NCI-H1105 treated with DMSO at 0.1 percent for 48 hours (cell line): ENCODE measurements at places on chromosomes 5 and 9.

DNA sequence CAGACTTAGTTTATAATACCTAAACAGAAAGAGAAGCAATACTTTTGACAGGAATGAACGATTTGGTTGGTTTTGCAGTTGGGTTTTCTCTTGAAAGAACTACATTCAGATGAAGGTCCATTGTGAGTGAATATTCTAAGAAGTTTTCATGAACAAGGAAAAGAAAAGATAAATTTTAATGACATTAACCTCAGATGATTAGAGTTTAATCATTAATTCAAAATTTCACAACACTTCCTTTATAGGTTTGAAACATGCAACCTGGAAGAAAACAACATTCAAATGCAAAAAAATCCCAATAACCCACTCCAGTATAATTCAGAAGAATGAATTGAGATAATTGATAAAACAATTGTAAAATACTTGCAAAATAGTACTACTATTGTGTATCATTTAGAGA, 23.8 kb downstream of the EQTN start:
- DNase-seq = no peak

DNA sequence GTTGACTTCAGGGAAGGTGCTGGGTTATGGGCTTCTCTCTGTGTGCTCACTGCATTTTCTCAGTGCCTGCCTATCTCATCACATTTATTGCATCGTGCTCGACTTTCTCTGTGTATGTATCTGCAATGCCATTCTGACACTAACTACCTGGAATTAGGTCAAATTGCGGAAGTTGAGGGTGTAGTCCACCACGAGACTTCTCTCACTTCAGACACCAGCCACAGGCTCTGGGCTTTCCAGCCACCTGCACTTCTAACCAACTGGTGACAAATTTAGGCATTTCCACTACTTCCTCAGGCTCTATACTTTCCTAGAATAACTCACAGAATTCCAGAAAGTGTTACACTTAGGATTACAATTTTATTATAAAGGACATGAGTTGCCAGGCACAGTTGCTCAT, 188.6 kb upstream of the ZNF608 start:
- DNase-seq = no peak

- DNase-seq = no peak
These were observed 125.0 kb downstream of the EPB41L4A start for GRCh38 chr5:112294126-112294525.

- DNase-seq = no peak
These were observed 104.8 kb upstream of the CD180 start for GRCh38 chr5:67301285-67301903.

DNA sequence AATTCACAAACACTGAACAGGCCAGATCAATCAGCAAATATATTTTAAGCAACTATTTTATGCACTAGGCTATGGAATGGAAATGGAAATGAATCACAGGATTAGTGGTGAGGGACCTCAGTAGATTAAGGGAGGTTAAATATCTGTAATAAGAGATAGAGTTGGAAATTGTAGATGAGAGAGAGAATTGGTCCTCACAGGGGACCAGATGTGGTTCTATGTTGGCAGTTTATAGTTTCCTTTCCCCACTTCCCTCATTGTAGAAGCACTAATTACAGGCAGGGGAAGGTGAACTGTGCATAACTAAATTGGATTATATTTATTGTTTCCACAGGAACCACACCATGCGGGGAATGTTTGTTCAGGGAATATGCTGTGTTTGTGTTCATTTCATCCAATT, 496.2 kb downstream of the ARHGEF28 start:
- no peak for DNase-seq

DNA sequence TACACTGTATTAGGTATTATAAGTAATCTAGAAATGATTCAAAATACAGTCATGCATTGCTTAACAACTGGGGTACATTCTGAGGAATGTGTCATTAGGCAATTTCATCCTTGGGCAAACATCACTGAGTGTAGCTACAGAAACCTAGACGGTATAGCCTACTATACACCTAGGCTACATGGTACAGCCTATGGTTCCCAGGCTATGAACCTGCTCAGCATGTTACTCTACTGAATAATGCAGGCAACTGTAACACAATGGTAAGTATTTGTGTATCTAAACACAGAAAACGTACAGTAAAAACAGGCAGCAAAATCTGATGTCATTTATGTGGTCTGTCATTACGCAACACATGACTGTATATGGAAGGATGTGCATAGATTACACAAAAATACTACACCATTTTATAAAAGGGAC, 96.8 kb downstream of the RAPGEF6 start:
- DNase-seq = no peak

DNA sequence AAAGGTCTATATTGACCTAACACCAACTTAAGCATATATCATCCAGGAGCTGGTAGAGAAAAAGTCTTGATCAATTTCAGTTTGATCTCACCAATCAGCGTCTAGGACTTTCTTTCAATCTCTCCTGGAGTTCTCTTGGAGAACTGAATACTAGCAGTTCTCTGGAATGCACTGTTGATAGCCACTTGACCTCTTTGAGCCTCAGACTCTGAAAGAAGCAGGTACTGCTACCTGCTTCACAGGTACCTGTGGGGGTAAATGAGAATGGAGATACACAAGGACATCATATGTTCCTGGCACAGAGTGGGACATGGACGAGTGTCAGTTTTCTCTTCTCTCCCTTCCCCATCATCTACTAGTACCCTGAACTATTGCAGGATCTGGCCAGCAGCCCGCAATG, 16.0 kb downstream of the CMYA5 start:
- DNase-seq = no peak

GRCh38 chr5:171387970-171388815, 544 bp downstream of the NPM1 start:
- DNase-seq = peak; percentile 13

DNA sequence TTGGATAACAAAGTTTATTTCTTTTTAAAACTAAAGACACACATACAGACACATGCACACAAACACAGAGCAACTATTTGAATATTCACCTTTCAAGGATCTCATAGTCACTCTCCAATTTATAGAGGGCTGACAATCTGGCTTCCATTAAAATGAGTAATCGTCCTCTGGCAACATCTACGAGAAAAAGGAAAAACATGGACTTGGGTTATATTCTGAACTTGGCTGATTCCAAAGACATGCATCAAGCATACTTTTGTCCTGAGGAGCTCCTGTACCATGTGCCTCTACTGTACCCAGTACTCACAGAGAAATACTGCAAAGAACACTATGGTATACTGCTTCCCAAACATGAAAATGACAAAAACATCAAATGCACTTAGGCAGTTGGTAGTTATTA, 15.4 kb downstream of the IARS1 start:
- no peak for DNase-seq

DNA sequence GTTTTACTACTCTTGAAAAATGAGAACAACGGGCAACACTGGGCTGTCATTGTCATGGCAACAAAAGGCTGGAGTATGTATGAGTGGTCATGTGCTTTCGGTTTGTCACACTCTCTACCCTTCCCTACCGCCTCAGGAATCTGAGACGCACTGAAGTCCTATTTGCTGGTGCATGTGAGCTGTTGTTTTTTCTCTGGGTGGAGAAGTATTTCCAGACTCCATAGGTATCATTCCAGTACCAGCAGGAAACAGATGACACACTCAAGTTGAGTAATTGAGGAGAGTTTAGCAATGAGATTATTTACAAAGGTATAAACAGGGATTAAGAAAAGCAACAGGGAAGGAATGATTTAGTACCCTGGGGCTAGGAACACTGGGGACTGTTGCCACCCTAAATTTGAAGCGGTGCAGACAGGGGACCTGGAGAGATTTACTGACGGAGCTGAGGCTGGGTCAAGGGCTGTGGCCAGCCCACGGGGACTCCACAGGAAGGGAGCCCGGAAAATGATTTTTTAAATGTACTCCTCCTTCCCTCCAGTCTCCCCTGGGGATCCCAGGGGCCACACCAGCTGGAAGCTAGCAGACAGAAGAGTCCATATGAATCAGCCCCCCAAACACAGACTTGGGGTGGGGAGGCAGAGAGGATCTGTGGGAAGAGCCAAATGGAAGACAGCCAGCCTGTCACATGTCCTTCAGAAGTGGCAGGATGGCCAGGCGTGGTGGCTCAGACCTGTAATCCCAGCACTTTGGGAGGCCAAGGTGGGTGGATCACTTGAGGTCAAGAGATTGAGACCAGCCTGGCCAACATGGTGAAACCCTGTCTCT, 13.2 kb upstream of the ZBTB43 start:
- no peak for DNase-seq

- DNase-seq = no peak
These were observed 229.7 kb downstream of the ROR2 start for GRCh38 chr9:91720313-91720712.

DNA sequence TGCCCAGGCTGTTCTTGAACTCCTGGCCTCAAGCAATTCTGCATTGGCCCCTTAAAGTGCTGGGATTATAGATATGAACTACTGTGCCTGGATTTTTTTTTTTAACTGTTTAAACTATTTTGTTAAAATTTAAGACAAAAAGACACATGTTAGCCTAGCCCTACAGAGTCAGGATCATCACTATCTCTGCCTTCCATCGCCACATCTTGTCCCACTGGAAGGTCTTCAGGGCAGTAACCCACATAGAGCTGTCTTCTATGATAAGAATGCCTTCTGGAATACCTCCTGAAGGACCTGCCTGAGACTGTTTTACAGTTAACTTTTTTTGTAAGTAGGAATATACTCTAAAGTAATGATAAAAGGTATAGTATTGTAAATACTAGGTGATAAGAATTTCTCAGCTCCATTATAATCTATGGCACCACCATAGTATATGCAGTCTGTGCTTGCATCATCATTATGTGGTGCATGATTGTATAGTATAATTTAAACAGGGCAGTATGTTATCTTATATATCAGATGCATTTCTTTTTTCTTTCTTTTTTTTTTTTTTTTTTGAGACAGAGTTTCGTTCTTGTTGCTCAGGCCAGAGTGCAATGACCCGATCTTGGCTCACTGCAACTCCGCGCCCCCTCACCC, 52.7 kb downstream of the DENND4C start:
- DNase-seq = no peak

- no peak for DNase-seq
These were observed 3.7 kb upstream of the GPX3 start for GRCh38 chr5:151016700-151017099.

DNA sequence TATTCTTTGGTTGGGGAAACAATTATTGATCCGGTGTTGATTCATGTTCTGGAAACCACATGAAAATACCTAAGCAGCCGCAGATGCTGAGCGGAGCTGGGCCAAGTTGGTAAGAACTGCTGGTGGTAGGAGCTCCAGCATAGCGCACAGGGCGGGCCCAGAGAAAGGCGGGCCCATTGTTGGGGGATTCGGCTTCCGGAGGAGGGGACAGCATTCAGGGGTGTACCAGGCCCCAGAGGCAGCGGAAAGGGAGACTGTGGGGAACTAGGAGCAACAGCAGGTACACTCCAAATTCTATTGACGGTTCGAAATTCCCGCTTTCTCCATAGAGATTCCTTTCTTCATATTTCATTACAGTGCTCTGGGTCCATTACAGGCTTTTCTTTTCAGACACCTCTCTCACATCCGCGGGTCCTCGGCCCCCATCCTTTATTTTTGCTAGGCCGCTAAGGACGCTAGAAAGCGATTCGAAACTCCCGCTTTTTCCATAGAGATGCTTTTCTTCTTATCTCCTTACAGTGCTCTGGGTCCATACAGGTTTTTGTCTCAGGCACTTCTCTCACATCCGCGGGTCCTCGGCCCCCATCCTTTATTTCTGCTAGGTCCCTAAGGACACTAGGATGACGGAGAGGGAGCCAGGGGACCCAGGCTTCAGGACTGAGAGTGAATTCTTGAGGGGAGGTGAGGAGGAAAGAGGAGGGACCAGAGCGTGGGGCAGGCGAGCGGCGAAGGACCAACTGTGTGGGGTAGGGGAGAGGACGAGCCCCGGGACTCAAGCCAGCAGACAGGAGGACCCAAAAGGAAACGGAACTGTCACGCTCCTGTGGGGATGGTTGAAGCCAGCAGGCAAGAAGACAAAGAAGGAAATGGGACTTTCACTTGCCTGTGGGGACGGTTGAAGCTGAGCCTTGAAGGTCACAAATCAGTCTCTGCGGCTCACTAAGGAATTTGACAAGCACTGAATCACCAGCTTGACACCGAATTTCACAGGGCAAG, at the start of gene CCDC152:
CCDC152 (plus strand) TSS at position 213 of the 996 bp plus-strand sequence. CDS start 2,304 bp downstream, outside the sequence.
- DNase-seq = no peak

DNA sequence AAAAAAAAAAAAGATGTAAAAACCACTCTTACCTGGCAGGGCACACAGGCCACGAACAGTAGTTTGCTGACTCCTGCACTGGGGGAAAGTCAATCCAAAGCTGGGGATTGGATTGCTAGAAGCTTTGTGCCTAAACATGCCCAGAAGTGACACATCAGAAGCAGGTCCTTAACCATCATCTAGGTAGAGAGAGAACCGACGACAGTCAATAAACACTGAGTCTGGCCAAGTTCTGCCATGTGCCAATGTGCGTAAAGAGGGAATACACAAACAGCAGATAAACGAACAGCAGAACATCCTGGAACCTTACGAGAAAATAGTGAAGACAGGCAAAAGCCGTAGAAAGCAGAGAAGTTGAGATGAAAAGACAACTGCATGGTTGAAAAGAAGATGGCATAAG, 14.9 kb downstream of the SFXN1 start:
- no peak for DNase-seq

- DNase-seq = no peak
These were observed 32.1 kb upstream of the CLINT1 start for GRCh38 chr5:157890836-157891597.

GRCh38 chr9:76717613-76718012, 46.6 kb upstream of the PCA3 start:
- no peak for DNase-seq

DNA sequence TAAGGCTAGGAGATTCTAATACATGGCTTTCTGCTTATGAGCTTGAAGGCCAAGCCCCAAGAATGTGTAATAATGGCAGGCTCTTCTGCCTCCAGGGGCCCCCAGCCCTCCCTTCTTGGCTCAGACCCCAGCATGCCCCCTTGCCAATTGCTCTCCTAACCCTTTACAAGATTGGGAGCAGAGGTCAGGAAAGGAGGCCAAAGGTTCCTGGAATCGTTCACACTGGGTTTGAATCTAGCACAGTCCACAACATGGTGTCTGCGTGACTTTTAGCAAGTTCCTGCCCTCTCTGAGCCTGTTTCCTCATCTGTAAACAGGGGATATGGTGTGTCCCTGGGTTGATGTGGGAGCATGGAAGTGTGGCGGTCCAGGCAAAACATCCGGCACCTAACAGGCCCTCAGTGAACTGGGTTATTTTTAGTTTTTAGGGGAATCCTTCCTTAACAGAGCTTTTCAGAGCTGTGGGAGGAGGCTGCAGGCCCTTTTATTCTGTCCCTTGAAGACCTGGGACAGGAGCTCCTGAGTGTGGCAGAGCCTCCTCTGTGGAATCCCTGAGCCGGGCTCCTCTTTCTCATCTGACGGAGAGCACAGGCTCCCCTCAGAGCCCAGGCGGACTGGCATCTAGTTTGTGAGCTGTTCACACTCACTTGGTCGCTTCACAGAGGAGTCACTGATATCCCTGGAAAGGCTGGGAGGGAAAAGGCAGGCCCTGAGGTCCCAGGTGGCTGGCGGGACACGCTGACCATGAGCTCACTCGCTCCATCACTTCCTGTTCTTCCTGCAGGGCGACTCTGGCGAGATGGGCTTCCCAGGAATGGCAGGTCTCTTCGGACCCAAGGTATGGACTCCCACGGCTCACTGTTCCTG, 23.4 kb upstream of the ORM1 start:
- no peak for DNase-seq

GRCh38 chr5:146626936-146627335, 110.9 kb upstream of the GPR151 start:
- no peak for DNase-seq

GRCh38 chr9:70983723-70984295, 137.6 kb downstream of the TRPM3 start:
- no peak for DNase-seq

GRCh38 chr5:52776116-52776515, 11.6 kb upstream of the ITGA1 start:
- no peak for DNase-seq

GRCh38 chr9:90772386-90772785, 29.2 kb upstream of the SYK start:
- no peak for DNase-seq
